ENCODE measurements at places on chromosomes 2 and 18.
A peak's percentile ranks its signal among the peaks of the same experiment; 100 is the strongest.

DNA sequence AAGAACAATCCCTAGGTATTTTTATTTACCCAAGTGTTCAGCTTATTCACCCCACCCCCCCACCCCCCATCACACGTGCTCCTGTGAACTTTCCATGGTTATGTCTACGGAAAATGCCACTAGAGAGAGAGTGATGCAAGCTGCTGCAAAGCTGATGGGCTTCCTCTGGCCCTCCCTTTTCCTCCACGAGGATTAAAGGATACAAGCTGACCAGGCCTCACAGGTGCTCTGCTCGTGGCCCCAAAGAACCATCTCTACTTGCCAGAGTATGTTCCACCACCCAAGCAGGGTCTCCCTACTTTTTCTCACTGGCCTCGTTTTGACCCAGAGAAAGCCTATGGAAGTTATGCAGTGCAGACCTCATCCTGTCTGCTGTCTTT lies 342.6 kb downstream of the CELF4 start:
- no peak for DNase-seq

DNA sequence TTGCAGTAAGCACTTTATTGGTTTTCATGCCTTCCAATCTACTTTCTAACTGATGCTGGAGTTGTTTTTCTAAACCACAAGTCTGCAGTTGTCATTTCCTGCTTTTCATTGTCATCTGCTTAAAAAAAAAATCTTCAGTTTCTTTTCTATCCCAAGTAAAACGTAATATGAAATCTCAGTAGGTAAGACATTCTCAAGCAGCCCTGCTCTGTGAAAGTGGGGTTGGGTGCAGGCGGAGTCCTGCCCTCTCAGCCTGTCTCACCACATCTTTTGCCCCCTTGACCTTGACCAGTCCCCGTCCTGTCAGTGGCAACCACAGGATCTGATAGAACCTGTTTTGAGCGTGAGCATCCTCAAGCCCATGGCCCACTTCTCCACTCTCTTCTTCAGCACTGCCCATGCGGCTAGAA lies 80.0 kb upstream of the CPO start:
- no peak for DNase-seq

DNA sequence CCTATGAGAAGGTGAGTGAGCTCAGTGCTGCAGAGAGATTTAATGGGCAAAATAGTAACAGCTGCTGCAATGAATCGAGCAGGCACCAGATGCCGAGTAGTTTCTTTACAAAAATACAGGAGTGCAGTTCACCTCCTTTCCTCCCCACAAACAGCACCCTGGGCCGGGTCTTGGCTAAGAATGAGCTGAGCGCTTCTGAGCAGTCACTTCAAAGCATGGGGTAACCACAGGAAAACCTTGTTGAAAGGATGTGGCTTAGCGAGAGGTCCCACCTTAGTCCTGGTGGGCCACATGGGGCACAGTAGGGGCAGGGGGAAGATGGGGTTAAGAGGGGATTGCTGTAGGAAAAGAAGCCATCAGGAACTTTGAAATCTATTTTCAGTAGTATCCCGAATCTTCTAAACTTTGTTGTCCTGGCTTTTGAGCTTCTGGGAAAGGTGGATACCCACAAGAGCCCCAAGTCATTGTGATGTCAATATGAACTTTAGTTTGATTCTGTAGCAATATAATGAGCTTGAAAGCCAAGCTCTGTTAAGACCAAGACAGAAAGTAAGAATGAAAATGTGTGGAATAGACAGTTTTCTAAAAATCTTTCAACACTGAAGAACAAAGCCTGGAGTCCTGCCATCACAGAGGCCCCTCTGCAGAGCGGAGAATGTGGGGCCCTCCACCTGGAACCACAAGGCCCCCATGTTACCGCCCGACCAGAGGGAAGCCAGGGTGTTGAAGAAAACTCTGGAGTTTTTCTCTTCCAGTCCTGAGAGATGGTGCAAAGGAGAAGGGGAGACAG lies 101.0 kb upstream of the ZNF236 start:
- DNase-seq = peak; percentile 46

DNA sequence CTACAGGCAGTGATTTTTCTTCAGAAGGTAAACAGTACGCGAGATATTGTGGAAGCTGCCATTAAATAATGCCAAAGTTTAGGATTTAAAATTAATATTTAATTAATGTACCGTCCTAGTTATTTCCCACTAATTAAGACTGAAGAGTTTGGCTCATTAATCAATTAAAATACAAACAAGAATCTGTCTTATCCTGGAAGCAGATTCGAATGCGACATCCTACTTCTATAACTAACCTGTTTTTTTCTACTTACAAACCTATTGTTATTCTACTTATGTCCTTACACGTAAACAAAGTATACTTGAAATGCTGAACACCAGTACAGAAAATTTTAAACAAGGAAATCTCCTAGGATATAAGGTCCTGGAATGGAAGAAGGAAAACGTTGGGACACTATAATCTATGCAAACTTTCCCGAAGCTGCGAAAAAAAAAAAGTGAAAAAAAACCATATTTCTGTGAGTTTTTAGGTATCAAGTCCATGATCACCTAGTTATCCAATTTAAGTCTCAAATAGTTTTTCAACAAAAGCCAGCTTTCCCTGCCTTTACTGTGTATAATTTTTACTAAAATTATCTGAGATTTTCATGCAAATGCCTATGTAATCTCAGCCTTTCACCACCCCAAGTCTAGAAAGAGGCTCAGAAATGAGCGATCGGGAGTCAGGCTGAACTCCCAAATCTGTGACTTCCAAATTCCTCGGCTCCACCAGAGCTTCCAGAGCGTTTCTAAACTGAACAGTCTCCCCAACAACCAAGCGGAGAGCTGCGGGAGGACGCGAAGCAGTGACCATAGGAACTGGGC lies 1.2 kb upstream of the C2orf15 start:
- DNase-seq = no peak

GRCh38 chr2:173590276-173590861 lies 235.7 kb downstream of the CDCA7 start:
- no peak for DNase-seq

- DNase-seq = no peak
These were observed 601.6 kb upstream of the PKDCC start for GRCh38 chr2:41446266-41446665.

DNA sequence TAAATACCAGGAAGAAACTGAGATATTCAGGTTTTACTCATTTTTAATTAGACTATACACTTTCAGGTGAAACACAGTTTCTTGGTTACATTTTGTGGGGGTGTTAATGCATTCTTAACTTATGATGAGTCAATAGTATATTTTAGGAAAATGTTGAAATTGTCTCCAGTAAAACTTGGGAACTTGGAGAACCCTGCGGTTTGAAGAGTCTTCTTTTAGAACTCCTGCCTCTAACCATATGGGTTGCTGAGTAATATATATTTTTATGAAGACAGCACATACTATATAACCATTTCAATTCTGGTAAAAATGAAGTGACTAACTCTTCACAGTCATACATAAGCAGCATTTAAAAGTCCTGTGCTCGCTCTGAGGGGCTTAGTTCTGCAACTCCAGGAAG lies 308.2 kb upstream of the LRATD1 start:
- no peak for DNase-seq

GRCh38 chr18:74982946-74983635 lies 225.8 kb downstream of the PTGR3 start:
- no peak for DNase-seq

- DNase-seq = no peak
These were observed 1.6 kb downstream of the GALNT13 start for GRCh38 chr2:153873052-153874048.

DNA sequence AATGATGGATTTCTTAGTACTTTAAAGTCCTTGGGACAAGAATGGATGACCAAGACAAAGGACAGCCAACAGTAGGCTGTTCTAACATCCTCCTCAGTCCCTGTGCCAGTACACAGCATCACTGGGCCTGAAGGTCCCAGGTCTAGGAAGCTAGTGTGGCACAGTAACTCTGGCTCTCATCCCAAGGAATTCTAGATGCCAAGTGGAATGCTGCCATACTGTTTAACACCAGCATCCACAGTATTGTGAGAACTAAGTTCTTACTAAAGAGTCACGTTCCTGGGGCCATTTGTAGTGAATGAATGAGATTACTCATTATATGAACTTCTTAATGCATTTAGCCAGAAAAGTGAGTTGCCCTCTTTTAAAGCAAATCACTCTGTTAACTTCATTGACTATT lies 68.2 kb upstream of the LYPD1 start:
- DNase-seq = no peak

- DNase-seq = peak; percentile 27
These were observed 41.9 kb upstream of the AAK1 start for GRCh38 chr2:69685321-69686048.

GRCh38 chr2:197245829-197246804 lies 64.5 kb downstream of the ANKRD44 start:
- DNase-seq = no peak

GRCh38 chr18:7904529-7904928 lies 337.4 kb downstream of the PTPRM start:
- no peak for DNase-seq

- no peak for DNase-seq
These were observed 702.2 kb upstream of the NRXN1 start for GRCh38 chr2:51734115-51734514.

DNA sequence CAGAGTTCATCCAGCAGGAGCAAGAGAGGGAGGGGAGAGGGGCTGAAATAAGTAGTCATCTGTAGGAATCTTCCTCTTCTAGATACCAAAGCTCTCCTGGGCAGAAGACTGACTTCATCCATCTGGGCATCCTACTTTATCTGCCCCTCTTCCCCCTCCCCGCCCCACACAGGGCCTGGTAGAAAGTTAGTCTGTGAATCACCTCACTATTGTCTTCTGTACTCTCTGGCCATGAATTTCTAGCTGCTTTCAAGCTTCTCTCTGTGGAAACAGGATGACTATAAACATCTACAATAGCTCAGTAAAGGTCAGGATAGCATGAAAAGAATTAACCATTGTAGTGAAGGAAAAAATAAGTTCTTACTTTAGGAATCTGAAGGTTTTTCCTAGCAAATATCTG lies 47.7 kb upstream of the RNU4ATAC start:
- DNase-seq = no peak
